ENCODE measurements at places on chromosomes 13 and 19. TPM values are rescaled to one million over a fixed set of nuclear protein-coding genes. Genes with fewer than 3 reads are reported as not detected.

The ATP13A1 gene
- 150 TPM for total RNA-seq

The PRTN3 gene
- not detected for total RNA-seq

The FAM124A gene
- total RNA-seq = 13.7 TPM

The PLIN3 gene
- 51.6 TPM for total RNA-seq

The OVOL3 gene
- not detected for total RNA-seq

The ARRDC2 gene
- 151 TPM for total RNA-seq

The ZNF749 gene
- total RNA-seq = 19.2 TPM

The GRIN3B gene
- total RNA-seq = not detected

The FGF21 gene
- not detected for total RNA-seq

DNA sequence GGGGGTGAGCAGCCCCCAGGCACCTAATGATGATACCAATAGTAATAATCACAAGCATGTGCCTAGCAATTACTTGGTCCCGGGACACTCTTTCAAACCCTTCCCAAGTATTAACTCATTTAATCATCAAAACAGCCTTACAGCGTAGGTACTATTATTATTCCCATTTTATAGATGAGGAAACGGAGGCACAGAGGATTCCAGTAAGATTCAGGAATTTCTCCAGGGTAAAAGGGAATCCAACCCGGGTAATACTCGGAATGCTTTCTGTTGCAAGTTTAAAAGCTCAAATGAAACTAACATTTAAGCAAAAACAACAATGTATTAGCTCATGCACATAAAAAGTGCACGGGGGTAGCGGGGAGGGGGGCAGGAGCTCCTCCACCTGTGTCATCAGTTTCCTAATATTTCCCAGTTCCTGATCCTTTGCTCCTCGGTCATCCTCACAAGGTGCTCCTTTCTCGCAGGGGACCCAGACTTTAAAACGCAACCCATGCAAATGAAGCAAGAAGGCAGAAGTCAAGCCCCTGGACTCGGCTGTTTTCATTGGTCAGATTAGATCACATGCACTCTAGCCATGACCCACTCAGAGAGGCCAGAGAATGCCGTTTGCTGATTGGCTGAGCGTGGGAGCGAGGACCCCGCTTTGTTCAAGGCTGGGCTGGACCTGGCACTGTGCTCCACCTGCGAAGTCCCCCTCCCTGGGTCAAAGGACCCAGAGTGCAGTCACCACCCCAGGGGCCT, 38.3 kb upstream of the C19orf12 start:
- no peak overlapping the region for H3K4me3 ChIP-seq
- H3K36me3 ChIP-seq = no peaks in the 10 kb centered on the region
- H3K27me3 ChIP-seq = no peaks in the 10 kb centered on the region
- no peak overlapping the region for H3K27ac ChIP-seq
- no peaks in the 10 kb centered on the region for H3K4me1 ChIP-seq

DNA sequence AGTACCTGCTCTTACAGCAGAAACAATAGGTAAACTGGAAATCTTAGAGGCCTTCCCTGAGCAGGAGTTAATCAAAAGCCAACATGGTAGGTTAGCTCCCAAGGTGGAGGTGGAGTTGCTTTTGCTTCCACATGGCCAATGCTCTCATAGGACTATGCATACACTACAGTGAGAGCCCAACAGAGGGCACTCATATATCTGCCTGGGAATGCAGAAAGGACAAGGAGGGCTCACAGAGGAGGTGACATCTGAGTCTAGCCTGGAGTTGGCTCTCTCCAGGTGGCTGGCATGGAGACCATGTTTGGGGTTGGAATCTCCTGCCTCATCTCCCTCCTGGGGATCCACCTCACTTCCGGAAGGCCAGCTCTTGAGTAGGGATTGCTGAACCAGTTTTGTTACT, 34.6 kb downstream of the ATP8A2 start:
- H3K36me3 ChIP-seq = no peaks in the 10 kb centered on the region
- no peaks in the 10 kb centered on the region for H3K4me1 ChIP-seq
- H3K27ac ChIP-seq = no peak overlapping the region
- H3K4me3 ChIP-seq = no peak overlapping the region
- no peaks in the 10 kb centered on the region for H3K27me3 ChIP-seq
- no peak for DNase-seq

- no peak overlapping the region for H3K27ac ChIP-seq
- no peaks in the 10 kb centered on the region for H3K36me3 ChIP-seq
- DNase-seq = no peak
- peaks cover 8% of the 10 kb centered on the region for H3K4me1 ChIP-seq
- H3K27me3 ChIP-seq = peaks cover 3% of the 10 kb centered on the region
- H3K4me3 ChIP-seq = no peak overlapping the region
These were observed 4.8 kb upstream of the SOX1 start for GRCh38 chr13:112062072-112062567.

- DNase-seq = no peak
- no peaks in the 10 kb centered on the region for H3K36me3 ChIP-seq
- peaks cover 9% of the 10 kb centered on the region for H3K4me1 ChIP-seq
- no peak overlapping the region for H3K4me3 ChIP-seq
These were observed 102.0 kb downstream of the DCLK1 start for GRCh38 chr13:36029166-36029565.

- no peak for DNase-seq
- H3K27ac ChIP-seq = no peak overlapping the region
- H3K27me3 ChIP-seq = no peaks in the 10 kb centered on the region
- H3K4me1 ChIP-seq = no peaks in the 10 kb centered on the region
- H3K36me3 ChIP-seq = no peaks in the 10 kb centered on the region
These were observed 13.6 kb upstream of the ZNF14 start for GRCh38 chr19:19746286-19747213.
